NCI-H526 treated with DMSO at 0.1 percent for 48 hours (cell line): ENCODE measurements at places on chromosomes 12 and 14.
A peak's percentile ranks its signal among the peaks of the same experiment; 100 is the strongest.

DNA sequence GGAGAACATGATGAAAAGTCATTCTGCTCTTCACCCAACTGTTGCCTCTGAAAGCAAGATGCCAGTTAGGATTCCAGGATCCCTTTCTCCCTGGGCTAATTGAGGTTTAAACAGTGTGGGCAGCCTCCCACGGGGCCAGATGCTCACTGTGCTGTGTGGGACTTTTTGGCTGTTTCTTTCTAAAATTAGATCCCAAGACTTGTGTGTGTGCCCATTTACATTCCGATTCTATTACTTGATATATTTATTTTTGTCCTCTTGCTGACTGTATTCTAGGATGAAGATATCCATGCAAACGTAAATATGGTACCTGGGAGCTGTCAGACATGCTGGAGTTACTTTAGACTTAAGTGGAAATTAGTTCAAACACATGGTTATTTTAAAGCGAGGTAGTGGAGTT lies 6.2 kb downstream of the IFT43 start:
- DNase-seq, result no peak

GRCh38 chr14:54660604-54661111 lies 93.7 kb downstream of the SAMD4A start:
- DNase-seq, result no peak

GRCh38 chr12:2411616-2412304 lies 359.0 kb downstream of the CACNA1C start:
- no peak for DNase-seq

- peak; percentile 49 for DNase-seq
Observed at GRCh38 chr12:117052386-117053049, 46.7 kb downstream of the TESC start.

- DNase-seq, result no peak
Observed at GRCh38 chr12:50603817-50604639, 99.2 kb downstream of the DIP2B start.

- no peak for DNase-seq
Observed at GRCh38 chr12:24982250-24982649, 33.3 kb upstream of the BCAT1 start.
